ENCODE measurements at places on chromosomes 7 and 10. TPM values are rescaled to one million over a fixed set of nuclear protein-coding genes. Genes with fewer than 3 reads are reported as not detected.

EFCAB10 gene
- 0.99 TPM for total RNA-seq

CYP2C18 gene
- total RNA-seq = 0.22 TPM

PNLIPRP3 gene
- not detected for total RNA-seq

GIMAP5 gene
- total RNA-seq = 14.8 TPM

KCNIP2 gene
- total RNA-seq = 12.5 TPM

CSTF2T gene
- 36.4 TPM for total RNA-seq

DOCK4 gene
- 85.9 TPM for total RNA-seq

TMED4 gene
- total RNA-seq = 405 TPM

CLDN3 gene
- total RNA-seq = 6.0 TPM

GNGT1 gene
- 20.3 TPM for total RNA-seq

RP9 gene
- total RNA-seq = 14.3 TPM

CNPY1 gene
- total RNA-seq = not detected

AGMO gene
- total RNA-seq = 0.27 TPM

LBX1 gene
- not detected for total RNA-seq

C10orf71 gene
- total RNA-seq = 2.1 TPM

PLEKHS1 gene
- total RNA-seq = 0.77 TPM

MYO1G gene
- total RNA-seq = 1.0 TPM

ARHGEF35 gene
- total RNA-seq = 6.2 TPM

GALNT17 gene
- 27.0 TPM for total RNA-seq
